Nephron progenitor cell (in vitro differentiated cells): ENCODE measurements at places on chromosomes 5 and 9.

- no peak for DNase-seq
These were observed 116.8 kb upstream of the TBC1D2 start for GRCh38 chr9:98372077-98372836.

GRCh38 chr5:148699028-148699427, 44.7 kb upstream of the HTR4 start:
- DNase-seq = no peak

DNA sequence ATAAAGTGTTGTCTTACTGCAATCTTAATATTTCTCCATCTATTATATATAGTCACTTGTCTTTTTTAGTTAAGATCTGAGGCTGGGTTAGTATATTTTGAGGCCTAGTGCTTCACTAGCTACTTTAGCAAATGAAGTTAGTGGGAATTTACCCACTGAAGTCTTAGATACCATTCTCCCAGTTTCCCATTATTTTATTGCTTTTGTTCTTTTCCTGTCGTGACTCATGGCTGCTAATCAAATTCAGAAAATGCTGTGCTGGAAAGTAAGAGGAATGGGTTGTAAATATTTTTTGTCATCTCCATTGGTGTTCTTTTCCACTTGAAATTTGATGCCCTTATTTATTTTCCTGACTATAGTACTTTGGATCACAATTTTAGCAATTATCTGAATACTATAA, 14.2 kb downstream of the TCERG1 start:
- DNase-seq = no peak

- no peak for DNase-seq
These were observed 412.6 kb upstream of the PAPPA start for GRCh38 chr9:115740986-115741385.

DNA sequence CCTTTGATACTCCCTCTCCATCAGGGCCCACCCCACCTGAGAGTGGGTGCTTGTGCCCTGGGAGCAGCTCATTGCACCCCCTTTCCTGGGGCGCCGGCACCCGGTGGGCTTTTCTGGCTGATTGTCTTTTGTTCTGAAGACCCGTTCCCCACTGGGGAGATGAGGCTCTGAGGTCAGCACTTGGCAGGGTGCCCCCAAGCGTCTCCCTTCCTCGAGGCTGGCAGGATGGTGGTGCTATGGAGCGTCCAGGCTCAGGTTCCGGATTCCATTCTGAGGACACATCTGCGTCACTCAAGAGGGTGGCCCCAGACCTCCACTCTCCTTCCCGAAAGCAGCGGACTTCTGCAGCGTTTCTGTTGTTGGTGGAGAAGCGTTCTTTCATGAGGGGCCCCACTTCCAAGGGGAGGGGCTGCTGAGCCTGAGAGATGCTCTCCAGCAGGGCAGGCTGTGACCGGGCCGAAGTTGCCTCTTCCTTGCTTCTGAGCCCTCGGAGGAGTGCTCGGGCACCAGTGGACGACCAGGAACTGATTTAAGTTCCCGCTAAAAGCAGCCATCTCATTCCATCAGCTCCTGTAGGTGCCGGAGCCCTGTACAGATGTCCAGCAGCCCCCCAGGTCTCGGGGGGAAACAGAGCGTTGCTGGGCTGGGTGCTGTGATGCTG, 42.2 kb downstream of the COL5A1 start:
- DNase-seq = no peak

DNA sequence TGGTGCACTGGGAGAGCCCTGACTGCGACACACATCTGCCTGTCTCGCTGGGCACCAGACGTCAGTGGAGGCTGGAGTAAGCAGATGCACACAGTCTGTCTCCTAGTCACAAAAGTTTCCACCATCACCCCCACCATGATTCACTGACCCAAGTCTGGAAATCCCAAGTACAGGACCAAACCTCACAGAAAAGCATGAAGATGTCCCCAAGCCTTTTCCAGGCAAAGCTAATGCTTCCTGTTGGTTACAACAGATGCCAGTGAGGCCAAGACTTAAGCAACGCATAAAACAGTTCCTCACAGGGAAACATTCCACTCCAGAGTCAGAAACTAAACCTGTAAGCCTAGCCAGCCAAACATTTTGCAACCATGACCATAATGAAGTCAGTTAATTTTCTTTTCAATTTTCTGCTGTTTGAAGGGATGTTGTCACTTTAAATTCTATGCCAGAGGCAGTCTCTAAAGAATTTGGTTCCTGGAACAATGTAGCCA, 259.3 kb upstream of the SLC30A5 start:
- no peak for DNase-seq

- no peak for DNase-seq
These were observed 385.8 kb downstream of the EFNA5 start for GRCh38 chr5:107284822-107285525.

DNA sequence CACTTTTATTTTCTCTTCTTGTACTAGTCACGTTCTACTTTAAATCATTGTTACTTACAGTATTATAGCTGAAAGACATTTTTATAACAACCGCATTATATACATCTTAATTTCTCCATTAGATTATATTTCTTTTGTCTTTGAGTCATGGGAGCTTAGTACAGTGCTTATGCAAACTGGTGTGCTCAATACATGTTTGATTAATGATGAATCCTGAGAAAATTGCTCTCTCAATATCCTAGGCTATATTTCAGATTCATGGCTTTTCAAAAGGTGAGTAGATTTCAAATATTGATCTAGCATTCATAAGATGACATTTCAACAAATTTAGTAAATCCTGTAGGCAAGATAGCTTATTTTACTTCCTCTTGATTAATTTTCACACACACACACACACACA, 102.2 kb upstream of the FST start:
- DNase-seq = no peak

- DNase-seq = no peak
These were observed 48.3 kb upstream of the EGFL7 start for GRCh38 chr9:136614372-136614922.
